Stimulated activated CD4-positive, alpha-beta T cell treated with anti-CD3 and anti-CD28 coated beads, Interleukin-4, amount 100 ng/mL, for 24 hours (primary cell): ENCODE measurements at places on chromosomes 11 and 22.

DNA sequence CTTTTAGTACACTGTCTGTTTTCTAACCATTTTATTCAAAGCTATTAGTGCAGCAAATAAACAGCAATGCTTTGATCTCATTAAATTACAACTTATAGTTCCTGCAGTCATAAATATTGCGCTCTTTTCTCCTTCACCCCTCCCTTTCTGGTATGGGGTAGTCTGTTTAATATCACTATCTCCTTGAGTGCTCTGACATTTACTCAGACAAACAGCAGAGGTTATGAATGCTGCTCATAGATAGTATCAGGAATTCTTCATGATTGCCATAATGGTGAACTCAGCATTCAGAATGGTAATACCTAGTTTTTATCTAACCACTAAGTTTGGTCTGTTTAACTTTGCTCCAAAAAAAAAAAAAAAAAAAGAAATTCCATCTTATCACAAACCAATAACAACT lies 87.4 kb downstream of the EIF3M start:
- no peak for DNase-seq

- no peak for DNase-seq
These were observed 336 bp upstream of the LIF start for GRCh38 chr22:30246814-30247376.

- DNase-seq = no peak
These were observed 46.9 kb upstream of the PICALM start for GRCh38 chr11:86115542-86116385.

GRCh38 chr11:698493-699115 lies 3.0 kb downstream of the TMEM80 start:
- no peak for DNase-seq

DNA sequence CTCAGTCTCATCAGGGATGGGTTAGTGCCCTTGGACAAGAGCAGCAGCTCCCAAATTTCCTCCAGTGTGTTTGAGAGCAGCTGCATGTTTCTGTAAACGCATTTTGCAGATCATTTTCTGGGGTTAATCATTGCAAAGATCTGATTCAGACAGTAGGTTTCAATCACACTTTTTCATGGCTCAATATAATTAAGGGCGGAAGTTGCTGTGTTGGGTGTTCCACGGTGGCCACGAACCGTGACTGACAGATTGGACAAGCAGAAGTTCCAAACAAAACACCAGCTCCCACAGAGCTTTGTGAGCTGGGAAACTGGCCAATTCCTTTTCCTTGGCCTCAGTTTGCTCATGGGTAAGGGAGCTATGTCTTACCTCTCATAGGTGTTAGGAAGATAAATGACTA lies 8.4 kb upstream of the RASSF10 start:
- no peak for DNase-seq
